Neural crest cell (in vitro differentiated cells): ENCODE measurements at places on chromosomes 16 and 17. TPM values are rescaled to one million over a fixed set of nuclear protein-coding genes. Genes with fewer than 3 reads are reported as not detected.

DNA sequence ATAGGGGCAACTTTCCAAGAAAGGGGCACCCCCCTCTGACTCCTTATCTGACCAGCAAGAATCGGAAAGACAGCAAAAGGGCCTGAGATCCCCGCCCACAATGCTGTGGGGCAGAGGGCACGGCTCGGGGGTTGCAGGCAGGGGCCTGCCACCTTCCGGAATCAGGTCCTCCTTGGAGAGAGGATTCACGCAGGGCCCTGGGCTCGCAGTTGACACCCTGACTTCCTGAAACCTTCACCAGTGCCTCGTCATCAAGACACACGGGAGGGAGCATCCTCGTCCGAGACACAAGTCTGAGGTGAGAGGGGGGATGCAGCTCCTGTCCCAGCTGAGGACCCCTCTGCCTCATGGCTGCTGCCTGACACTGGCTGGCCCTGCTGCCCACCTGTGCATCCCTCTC, 81.2 kb downstream of the LMF1 start:
- H3K27ac ChIP-seq, result no peak overlapping the region
- no peaks in the 10 kb centered on the region for H3K27me3 ChIP-seq
- no peaks in the 10 kb centered on the region for H3K36me3 ChIP-seq
- H3K4me3 ChIP-seq, result no peak overlapping the region

DNA sequence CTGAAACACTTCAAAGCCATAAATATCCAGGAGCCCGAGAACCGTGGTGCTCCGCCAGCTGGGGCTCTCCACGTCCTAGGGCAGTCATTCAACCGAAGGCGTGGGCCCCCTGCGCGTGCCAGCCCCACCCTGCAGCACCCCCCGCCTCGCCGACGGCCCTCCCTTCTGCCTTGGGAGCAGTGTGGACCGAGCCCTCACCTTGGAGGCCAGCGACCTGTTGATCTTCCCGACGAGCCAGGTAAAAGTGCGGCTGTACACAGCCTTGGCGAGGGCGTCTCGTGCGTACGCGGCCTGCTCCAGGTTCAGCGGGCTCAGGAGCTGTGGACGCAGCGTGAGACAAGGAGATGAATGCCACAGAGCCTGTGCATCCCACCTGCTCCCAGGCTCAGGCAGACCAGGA, 14.1 kb downstream of the MYO1C start:
- no peak overlapping the region for H3K4me3 ChIP-seq
- H3K27me3 ChIP-seq, result no peaks in the 10 kb centered on the region
- H3K4me1 ChIP-seq, result no peaks in the 10 kb centered on the region
- peaks cover 2% of the 10 kb centered on the region for H3K36me3 ChIP-seq
- no peak for DNase-seq

- DNase-seq, result no peak
- H3K4me3 ChIP-seq, result peak overlapping the region; percentile 95
- no peaks in the 10 kb centered on the region for H3K36me3 ChIP-seq
- peaks cover 41% of the 10 kb centered on the region for H3K4me1 ChIP-seq
Observed at GRCh38 chr17:28811651-28812090, 30.9 kb downstream of the FAM222B start.

Gene RNU2-1
- 6,904 and 8,313 TPM in 2 replicates for total RNA-seq

Gene NDUFAB1
- total RNA-seq, result 104 and 105 TPM in 2 replicates

Gene PDE6G
- total RNA-seq, result 0.45 and 0.79 TPM in 2 replicates

Gene SNTB2
- 28.9 and 31.5 TPM in 2 replicates for total RNA-seq

DNA sequence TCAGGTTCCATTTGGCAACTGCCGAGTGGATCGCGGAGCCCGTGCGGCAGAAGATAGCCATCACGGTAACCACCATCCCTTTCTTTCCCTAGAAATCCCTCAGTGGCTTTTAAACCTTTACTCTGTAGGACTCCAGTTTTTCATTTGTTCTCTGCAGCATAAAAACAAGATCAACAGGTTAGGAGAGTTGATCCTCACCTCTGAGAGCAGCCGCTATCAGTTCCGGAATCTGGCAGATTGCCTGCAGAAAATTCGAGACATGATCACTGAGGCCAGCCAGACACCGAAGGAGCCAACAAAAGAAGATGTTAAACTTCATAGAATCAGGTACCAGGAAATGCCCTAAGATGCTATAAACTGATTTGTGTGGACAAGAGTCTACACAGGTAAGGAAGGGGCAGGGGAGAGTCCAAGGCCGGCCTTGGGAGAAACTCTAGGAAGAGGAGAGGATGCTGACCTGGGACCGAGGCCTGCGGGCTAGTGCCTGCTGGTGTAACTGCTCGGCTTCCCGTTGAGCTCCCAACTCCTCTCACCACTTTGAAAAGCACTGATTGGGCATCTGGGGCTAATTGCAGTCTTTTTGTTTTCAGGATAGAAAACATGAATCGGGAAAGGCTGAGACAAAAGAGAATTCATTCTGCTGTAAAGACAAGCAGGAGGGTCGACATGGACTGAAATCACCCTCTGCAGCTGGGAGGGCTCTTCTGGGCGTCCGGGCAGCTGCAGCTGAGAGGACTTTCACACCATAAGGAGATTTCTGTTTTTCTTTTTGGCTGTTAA, 8.1 kb downstream of the MRPL58 start:
- no peak overlapping the region for H3K4me3 ChIP-seq
- no peak for DNase-seq
- peaks cover 26% of the 10 kb centered on the region for H3K36me3 ChIP-seq
- no peaks in the 10 kb centered on the region for H3K4me1 ChIP-seq
- H3K27me3 ChIP-seq, result no peaks in the 10 kb centered on the region
- H3K27ac ChIP-seq, result no peak overlapping the region

DNA sequence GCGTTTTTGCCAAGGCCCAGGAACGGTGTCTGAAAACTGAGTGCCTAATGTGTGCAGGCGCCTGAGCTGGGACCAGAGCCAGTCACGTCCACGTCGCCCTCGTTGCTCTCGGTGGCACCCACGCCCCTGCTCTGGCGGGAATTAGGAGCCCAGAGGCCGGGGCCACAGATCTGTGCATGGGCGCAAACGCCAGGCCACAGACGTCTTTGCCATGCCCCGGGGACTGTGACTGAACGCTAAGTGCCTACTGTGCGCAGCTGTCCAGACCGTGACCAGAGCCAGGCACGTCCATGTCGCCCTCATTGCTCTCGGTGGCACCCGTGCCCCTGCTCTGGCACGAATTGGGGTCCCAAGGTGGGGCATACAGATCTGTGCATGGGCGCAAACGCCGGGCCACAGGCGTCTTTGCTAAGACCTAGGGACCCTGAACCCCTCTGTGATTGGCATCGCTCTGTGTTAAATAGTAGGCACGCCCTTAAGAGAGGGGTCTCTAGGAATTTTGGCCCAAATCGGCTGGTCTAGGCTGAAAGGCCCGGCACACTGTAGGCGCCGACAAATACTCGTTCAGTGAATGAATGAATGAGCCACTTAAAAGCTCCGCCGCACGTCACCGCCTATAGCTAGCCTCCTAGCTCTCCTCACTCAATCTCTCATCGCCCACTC, 827 bp upstream of the UBALD1 start:
- H3K36me3 ChIP-seq, result no peaks in the 10 kb centered on the region
- no peaks in the 10 kb centered on the region for H3K27me3 ChIP-seq
- H3K27ac ChIP-seq, result peak overlapping the region; percentile 82
- H3K4me1 ChIP-seq, result peaks cover 10% of the 10 kb centered on the region
- DNase-seq, result no peak

Gene TNFRSF13B
- total RNA-seq, result not detected in 2 replicates

Gene KRTAP1-1
- total RNA-seq, result not detected in 2 replicates

DNA sequence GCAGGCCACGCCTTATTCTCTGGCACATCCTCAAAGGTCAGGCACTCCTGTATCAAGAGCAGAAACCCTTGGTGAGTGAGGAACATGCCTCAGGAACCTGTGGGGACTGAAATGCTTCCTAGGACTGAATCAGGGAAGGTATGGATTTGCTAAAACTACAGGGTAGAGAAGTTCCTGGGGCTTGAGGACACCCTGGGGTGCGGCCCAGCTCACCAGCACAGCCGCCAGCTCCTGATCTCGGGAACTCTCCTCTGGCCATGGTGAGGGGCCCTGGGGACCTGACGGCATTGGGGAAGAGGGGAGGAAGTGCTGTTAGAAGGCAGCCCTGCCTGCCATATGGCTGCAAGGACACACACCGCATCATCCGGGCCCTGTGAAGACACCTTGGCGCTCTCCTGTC, 7.5 kb downstream of the ZSCAN10 start:
- no peak overlapping the region for H3K27ac ChIP-seq
- no peaks in the 10 kb centered on the region for H3K36me3 ChIP-seq
- peaks cover 24% of the 10 kb centered on the region for H3K4me1 ChIP-seq
- H3K27me3 ChIP-seq, result peaks cover 10% of the 10 kb centered on the region

GRCh38 chr17:47278561-47278960, 24.9 kb downstream of the ITGB3 start:
- DNase-seq, result no peak
- no peak overlapping the region for H3K27ac ChIP-seq
- no peak overlapping the region for H3K4me3 ChIP-seq
- peaks cover 52% of the 10 kb centered on the region for H3K4me1 ChIP-seq
- no peaks in the 10 kb centered on the region for H3K27me3 ChIP-seq

Gene PMFBP1
- total RNA-seq, result 4.0 and 5.2 TPM in 2 replicates

DNA sequence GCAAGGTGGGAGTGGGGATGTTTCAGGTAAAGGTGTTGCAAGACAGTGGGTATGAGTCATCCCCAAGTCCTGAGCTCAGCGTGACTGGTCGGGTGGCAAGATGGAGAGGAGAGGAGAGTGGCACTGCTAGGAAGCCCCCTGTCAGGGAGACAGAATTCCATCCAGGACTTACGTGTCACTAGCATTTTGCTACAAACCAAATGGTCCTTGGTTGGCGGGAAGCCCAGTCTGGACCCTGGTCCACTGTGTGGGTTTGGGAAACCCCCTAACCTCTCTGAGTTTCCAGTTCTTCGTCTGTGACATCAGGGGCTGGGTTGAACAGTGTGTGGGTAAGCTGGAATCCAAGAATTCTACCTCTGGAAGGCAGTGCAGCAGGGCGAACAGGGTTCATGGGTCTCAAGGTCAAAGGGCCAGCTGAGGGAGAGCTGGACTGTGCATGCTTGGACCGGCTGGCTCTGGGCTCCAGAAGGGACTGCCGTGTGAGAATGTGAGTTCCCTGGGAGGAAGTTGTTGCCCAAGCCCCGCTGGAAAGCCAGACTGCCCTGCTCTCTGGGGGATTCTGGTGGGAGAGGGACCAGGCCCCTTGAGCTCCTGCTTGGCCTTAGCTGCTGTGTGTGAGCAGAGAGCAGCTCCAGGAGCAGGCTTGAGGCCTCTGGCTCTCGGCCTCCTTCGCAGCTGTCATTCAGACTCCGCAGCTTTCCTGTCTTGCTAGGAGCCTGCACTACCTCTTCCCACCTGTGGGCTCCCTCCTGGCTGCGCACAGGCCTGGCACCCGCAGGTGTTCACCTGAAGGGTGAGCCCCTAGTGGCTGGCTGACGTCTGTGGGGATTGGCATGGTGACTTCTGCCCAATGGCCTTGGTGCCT, 84.6 kb downstream of the NT5M start:
- no peak overlapping the region for H3K27ac ChIP-seq
- H3K4me1 ChIP-seq, result peaks cover 28% of the 10 kb centered on the region
- DNase-seq, result no peak
- no peak overlapping the region for H3K4me3 ChIP-seq

DNA sequence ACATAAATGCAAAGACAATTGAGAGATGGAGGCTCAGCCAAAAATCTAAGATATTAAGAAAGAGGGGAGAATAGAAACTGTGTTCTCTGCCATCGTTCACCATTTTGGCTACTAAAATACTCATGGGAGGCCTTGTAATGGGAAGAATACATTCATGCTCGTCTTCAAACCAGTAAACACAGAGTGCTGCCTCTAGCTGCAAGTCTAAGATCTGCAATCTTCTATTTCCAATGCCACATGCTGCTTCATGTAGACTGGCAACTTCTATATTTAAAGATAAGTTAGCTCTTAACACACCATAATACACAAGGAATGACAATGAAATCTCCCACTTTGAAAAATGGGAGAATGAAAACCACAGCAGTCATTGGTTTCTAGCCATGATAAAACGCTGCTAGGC, 387.3 kb downstream of the HS3ST3B1 start:
- no peak overlapping the region for H3K27ac ChIP-seq
- no peak for DNase-seq
- no peak overlapping the region for H3K4me3 ChIP-seq
- peaks cover 24% of the 10 kb centered on the region for H3K36me3 ChIP-seq
- no peaks in the 10 kb centered on the region for H3K27me3 ChIP-seq

Gene TMEM114
- not detected in 2 replicates for total RNA-seq

- H3K4me1 ChIP-seq, result no peaks in the 10 kb centered on the region
- DNase-seq, result no peak
- no peak overlapping the region for H3K27ac ChIP-seq
- H3K36me3 ChIP-seq, result no peaks in the 10 kb centered on the region
- no peak overlapping the region for H3K4me3 ChIP-seq
Observed at GRCh38 chr17:31677681-31678080, 181.4 kb downstream of the COPRS start.

Gene PIRT
- 0.07 and 0.09 TPM in 2 replicates for total RNA-seq

DNA sequence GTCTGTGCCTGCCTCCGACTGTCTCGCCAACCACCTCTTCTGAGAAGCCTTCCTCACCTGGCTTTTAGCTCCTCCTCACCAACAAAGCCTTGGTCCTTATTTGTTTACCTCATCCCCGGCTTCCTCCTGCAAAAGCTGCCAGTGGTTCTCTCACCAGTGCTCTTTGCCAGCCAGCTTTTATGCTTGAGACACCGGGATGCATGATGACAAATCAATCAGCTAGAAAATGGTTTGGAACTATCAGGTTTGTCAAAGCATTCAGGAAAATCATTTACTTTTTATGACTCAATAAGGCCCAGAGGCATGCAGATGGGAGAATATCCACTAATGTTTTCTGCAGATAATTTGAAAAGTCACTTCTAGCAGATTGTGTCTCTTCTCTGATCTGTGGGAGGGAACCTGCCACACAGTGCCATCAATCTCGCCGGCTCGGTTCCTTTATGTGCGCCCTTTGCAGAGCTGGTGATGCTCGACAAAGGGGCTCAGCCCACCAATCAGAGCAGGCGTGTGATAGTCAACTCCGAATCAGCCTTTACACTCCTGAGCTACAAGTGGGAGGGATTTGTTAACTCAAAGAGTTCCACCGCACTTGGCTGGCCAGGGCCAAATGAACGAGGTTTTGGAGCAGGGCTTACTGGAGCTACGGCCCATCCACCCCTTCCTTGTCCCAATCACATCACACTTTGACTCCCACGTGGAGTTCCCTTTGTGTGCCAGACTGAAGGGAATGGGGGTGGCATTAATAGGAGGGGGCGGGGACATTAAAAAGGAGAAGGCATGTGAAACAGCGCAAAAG, 85.8 kb downstream of the MRC2 start:
- DNase-seq, result peak; percentile 39
- peaks cover 9% of the 10 kb centered on the region for H3K36me3 ChIP-seq
- peak overlapping the region; percentile 89 for H3K27ac ChIP-seq
